Natural killer cell (primary cell): ENCODE measurements at places on chromosomes 13 and 19. TPM values are rescaled to one million over a fixed set of nuclear protein-coding genes. Genes with fewer than 3 reads are reported as not detected.

CA11 gene
- 11.0 TPM for total RNA-seq

RGCC gene
- total RNA-seq, result 306 TPM

ZNF841 gene
- total RNA-seq, result 47.7 TPM

DNA sequence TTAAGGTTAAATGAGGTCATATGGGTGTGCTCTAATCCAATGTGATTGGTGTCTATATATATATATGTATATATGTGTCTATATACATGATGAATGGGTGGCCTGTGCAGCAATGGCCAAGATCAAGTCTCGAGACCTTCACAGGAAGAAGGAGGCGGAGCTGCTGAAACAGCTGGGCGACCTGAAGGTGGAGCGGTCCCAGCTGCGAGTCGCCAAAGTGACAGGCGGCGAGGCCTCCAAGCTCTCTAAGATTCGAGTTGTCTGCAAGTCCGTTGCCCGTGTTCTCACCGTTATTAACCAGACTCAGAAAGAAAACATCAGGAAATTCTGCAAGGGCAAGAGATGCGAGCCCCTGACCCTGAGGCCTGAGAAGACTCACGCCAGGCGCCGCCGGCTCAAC is 109.8 kb downstream of the EFNB2 start:
- no peak overlapping the region for H3K27ac ChIP-seq
- DNase-seq, result no peak
- H3K4me1 ChIP-seq, result no peaks in the 10 kb centered on the region
- no peaks in the 10 kb centered on the region for H3K36me3 ChIP-seq
- H3K4me3 ChIP-seq, result no peak overlapping the region

GRCh38 chr13:112857914-112858490 is 111.0 kb upstream of the MCF2L start:
- no peak overlapping the region for H3K4me3 ChIP-seq
- H3K27ac ChIP-seq, result no peak overlapping the region
- H3K36me3 ChIP-seq, result peaks cover 26% of the 10 kb centered on the region
- H3K27me3 ChIP-seq, result no peaks in the 10 kb centered on the region
- no peaks in the 10 kb centered on the region for H3K4me1 ChIP-seq

DNA sequence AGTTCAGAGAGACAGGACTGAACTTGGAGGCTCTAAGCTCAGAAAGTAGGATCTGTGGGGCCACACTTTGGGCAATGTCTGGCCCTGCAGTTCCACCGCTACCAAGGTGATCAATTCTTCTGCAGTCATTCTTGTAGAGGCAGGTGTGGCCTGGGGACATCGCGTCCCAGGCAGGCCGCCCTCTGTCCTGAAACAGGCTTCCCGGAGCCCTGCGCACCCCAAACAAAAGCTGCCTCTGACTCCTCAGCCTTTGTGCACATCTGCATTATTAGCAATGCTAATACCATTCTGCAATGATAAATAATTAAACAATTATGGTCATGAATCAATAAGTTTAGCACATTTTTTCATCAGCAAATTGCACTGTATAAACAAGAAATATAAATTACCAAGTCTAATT is 160.2 kb downstream of the URI1 start:
- H3K4me3 ChIP-seq, result no peak overlapping the region
- H3K27me3 ChIP-seq, result no peaks in the 10 kb centered on the region
- no peak for DNase-seq
- H3K4me1 ChIP-seq, result no peaks in the 10 kb centered on the region
- no peak overlapping the region for H3K27ac ChIP-seq

GRCh38 chr13:37914781-37915391 is 45.3 kb upstream of the TRPC4 start:
- H3K4me3 ChIP-seq, result no peak overlapping the region
- H3K27ac ChIP-seq, result no peak overlapping the region
- no peaks in the 10 kb centered on the region for H3K27me3 ChIP-seq
- H3K4me1 ChIP-seq, result no peaks in the 10 kb centered on the region
- no peaks in the 10 kb centered on the region for H3K36me3 ChIP-seq

- H3K4me1 ChIP-seq, result peaks cover 3% of the 10 kb centered on the region
- no peaks in the 10 kb centered on the region for H3K27me3 ChIP-seq
- no peak overlapping the region for H3K4me3 ChIP-seq
- H3K36me3 ChIP-seq, result no peaks in the 10 kb centered on the region
- no peak overlapping the region for H3K27ac ChIP-seq
- no peak for DNase-seq
Measured at GRCh38 chr13:59748046-59748445, 415.7 kb downstream of the DIAPH3 start.

DNA sequence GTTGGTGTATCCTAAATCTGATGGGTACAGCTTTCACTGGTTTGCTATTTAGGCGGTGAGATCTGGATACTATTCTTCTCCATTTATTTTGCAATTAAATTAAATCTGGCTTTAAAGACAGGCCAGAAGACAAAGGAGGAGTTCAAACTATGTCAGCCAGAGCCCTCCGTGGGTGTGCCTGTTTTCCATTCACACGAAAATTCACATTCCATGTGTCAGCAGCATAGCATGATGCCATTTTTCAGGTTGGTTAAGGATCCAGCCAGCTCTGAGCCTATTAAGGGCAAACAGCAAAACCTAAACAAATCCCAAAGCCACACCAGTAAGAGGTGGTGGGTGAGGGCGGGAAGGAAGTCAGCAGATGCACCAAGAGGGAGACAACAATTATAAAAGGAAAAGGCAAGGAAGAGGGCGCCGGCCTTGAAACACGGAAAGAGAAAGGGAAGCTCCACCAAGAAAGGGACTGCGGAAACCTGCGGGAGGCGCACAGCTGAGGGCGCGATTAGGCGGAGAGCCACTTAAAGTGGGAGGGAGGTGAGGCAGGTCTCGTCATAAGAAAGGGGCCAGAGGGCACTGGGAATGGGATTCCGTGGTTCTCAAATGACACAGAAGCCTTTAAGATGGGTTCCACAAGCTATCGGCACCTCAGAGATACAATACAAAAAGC is 43.0 kb downstream of the CARS2 start:
- peaks cover 45% of the 10 kb centered on the region for H3K36me3 ChIP-seq
- DNase-seq, result no peak
- H3K27me3 ChIP-seq, result no peaks in the 10 kb centered on the region
- H3K4me3 ChIP-seq, result no peak overlapping the region
- no peak overlapping the region for H3K27ac ChIP-seq
- H3K4me1 ChIP-seq, result peaks cover 21% of the 10 kb centered on the region

- no peak overlapping the region for H3K27ac ChIP-seq
- H3K4me1 ChIP-seq, result no peaks in the 10 kb centered on the region
Measured at GRCh38 chr13:39740761-39741160, 85.3 kb downstream of the COG6 start.

GRCh38 chr13:30044932-30045331 is 194.5 kb upstream of the UBL3 start:
- H3K27me3 ChIP-seq, result no peaks in the 10 kb centered on the region
- peaks cover 6% of the 10 kb centered on the region for H3K4me1 ChIP-seq
- H3K4me3 ChIP-seq, result no peak overlapping the region
- H3K27ac ChIP-seq, result no peak overlapping the region
- no peak for DNase-seq

- DNase-seq, result no peak
- H3K36me3 ChIP-seq, result no peaks in the 10 kb centered on the region
- H3K4me1 ChIP-seq, result no peaks in the 10 kb centered on the region
Measured at GRCh38 chr13:30857018-30857417, 49.1 kb upstream of the MEDAG start.

- H3K27me3 ChIP-seq, result no peaks in the 10 kb centered on the region
- no peaks in the 10 kb centered on the region for H3K36me3 ChIP-seq
- no peak for DNase-seq
- H3K4me3 ChIP-seq, result no peak overlapping the region
- no peak overlapping the region for H3K27ac ChIP-seq
Measured at GRCh38 chr13:111665691-111666095, 345.3 kb downstream of the TEX29 start.

GSX1 gene
- not detected for total RNA-seq

DNA sequence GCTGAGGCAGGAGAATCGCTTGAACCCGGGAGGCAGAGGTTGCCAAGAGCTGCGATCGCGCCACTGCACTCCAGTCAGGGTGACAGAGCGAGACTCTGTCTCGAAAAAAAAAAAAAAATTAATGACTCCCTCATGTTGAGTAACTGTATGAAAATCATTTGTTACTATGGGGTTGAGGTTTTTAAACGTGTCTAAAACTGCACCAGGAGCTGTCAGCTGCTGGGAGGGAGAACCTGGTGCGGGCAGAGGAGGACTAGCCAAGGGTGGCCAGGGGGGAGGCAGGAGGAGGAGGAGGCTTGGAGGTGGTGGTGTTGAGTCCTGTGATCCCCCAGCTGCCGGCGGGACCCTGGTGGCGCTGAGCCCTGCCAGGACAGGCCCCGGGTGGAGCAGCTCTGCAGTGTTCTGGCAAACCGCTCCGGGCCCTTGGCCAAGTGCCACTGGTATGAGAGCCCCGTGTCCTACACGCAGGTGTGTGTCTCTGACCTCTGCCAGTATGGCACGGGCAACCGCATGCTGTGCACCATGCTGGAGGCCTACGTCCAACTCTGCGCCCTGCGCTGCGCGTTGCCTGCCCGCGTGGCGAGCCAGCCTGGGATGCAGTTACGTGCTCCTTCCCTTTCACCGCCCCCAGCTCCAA is 17.1 kb upstream of the FXYD3 start:
- no peaks in the 10 kb centered on the region for H3K36me3 ChIP-seq
- H3K4me3 ChIP-seq, result no peak overlapping the region
- H3K4me1 ChIP-seq, result no peaks in the 10 kb centered on the region
- no peaks in the 10 kb centered on the region for H3K27me3 ChIP-seq

KLK14 gene
- total RNA-seq, result 0.64 TPM

- DNase-seq, result no peak
- no peak overlapping the region for H3K27ac ChIP-seq
- no peaks in the 10 kb centered on the region for H3K27me3 ChIP-seq
- H3K4me1 ChIP-seq, result no peaks in the 10 kb centered on the region
- H3K36me3 ChIP-seq, result no peaks in the 10 kb centered on the region
Measured at GRCh38 chr19:55958356-55958755, 10.7 kb downstream of the NLRP8 start.
